Activated CD4-positive, alpha-beta T cell treated with anti-CD3 and anti-CD28 coated beads, Interleukin-2, amount 50 U/mL, for 24 hours (primary cell): ENCODE measurements at places on chromosomes 4 and X.
A peak's percentile ranks its signal among the peaks of the same experiment; 100 is the strongest.

DNA sequence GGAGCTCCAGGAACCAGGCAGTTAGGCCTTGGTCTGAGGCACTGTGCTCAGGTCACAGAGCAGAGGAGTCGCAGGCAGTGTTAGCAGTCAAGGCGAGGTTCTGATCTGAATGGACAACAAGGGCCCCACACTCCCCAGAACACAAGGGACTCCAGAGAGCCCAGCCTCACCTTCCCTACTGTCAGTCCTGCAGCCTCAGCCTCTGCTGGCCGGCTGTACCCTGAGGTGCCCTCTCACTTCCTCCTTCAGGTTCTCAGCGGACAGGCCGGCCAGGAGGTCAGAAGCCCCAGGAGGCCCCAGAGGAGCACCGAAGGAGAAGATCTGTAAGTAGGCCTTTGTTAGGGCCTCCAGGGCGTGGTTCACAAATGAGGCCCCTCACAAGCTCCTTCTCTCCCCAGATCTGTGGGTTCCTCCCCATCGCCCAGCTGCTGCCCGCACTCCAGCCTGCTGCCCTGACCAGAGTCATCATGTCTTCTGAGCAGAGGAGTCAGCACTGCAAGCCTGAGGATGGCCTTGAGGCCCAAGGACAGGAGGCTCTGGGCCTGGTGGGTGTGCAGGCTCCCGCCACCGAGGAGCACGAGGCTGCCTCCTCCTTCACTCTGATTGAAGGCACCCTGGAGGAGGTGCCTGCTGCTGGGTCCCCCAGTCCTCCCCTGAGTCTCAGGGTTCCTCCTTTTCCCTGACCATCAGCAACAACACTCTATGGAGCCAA lies 26.2 kb downstream of the MAGEA9 start:
- no peak for DNase-seq

DNA sequence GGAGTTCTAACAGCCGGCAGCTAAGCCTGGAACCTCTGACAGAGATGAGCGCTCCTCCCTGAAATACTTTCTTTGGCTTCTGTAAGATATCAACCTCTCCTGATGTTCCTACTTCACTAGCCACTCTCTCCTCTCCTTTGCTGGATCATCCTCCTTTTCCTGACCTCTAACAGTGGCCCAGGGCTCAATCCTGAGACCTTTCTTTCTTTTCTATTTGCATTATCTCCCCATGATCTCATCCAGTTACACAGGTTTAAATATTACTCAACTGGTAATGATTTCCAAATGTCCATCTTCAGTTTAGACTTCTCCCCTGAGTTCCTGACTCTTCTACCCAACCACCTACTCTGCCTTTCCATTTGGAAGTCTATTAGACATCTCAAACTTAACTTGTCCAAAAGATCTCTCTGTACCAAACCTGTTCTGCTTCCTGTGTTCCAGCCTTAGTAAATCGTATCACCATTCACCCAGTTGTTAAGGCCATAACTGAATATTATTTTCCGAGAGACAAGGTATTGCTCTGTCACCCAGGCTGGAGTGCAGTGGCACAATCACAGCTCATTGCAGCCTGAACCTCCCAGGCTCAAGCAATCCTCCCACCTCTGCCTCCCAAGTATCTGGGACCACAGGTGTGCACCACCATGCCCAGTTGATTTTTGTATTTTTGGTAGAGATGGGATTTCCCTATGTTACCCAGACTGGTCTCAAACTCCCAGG lies 41.1 kb downstream of the RFC1 start:
- no peak for DNase-seq

- no peak for DNase-seq
These were observed 119.6 kb downstream of the KLHL13 start for GRCh38 chrX:117996918-117997480.

DNA sequence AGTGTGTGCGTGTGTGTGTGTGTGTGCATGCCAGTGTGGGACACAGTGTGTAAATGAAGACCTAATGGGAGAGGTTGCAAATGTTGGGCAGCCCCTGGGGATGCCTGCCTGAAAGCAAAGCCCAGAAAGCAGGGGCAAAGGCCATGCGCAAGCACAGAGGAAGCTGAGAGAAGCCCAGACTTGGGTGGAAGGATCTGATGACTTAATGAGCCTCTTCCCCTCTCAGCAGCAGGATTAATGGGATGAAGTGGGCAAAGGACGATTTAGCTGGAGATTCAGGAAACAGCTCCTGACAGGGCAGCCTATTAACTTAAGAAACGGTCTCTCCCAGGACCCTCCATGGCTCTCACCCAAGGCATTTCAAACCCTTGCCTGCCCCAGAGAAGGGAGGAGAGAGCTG lies 107.3 kb downstream of the EFNB1 start:
- DNase-seq, result no peak

DNA sequence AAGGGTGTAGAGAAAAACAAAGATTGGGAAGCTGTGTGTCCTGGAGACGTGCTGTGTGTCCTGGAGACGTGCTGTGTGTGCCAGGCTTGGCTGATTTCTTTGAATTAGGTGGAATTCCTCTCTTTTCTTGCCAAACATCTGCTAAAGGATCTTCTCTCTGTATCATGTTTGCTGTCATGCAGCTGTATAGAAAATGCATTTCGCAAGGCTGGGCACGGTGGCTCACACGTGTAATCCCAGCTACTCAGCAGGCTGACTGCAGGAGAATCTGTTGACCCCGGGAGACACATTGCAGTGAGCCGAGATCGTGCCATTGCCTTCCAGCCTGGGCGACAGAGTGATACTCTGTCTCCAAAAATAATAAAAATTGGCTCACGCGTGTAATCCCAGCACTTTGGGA lies 187.0 kb downstream of the CRLF2 start:
- no peak for DNase-seq

DNA sequence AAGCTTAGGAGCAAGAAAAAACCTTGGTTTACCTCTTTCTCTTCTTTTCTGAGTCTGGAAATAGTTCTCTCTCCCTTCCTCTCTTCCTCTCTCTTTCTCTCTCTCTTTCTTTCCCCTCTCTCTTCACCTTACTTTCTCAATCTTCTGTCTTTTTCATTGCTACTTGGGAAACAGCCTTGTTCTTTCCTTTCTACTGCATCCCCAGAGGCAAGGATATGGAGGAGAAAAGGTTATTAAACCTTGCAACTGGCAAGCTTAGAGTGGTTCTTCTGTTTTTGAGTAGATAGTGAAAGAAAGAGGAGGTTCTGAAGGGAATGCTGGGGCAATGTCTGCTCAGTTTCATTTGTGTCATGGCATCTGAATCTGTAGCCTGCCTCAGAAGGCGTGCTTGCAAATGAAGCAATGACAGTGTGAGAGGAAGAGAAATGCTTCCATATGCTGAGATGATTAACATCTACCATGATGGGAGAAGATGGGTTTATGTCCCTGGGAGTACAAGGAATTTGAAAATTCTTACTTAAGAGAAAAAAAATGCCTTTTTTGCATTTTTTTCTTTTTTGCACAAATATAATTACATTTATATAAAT lies 190.6 kb downstream of the CEP135 start:
- no peak for DNase-seq

- DNase-seq, result peak; percentile 46
These were observed 41.5 kb downstream of the DTHD1 start for GRCh38 chr4:36322921-36323354.

- DNase-seq, result no peak
These were observed 1.8 kb downstream of the TLR1 start for GRCh38 chr4:38802561-38803355.

DNA sequence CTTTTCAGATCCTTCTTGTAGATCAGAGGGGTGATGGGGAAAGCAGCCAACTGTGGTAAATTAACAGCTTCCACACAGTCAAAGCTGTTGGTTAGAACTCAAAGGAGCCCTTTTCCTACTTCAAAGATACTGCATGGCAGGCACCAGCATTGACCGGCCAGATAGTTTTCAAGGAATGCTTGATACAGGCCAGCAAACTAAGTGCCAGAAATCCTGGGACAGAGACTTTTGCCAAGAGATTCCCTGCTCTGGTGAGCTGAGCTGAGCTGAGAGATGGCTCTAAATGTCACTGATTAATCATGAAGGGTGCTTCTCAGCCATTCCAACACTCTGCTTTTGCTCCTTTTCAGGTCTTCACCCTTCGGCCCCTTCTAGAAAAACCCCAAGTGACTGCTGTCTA lies 131.6 kb upstream of the MED14 start:
- DNase-seq, result no peak

DNA sequence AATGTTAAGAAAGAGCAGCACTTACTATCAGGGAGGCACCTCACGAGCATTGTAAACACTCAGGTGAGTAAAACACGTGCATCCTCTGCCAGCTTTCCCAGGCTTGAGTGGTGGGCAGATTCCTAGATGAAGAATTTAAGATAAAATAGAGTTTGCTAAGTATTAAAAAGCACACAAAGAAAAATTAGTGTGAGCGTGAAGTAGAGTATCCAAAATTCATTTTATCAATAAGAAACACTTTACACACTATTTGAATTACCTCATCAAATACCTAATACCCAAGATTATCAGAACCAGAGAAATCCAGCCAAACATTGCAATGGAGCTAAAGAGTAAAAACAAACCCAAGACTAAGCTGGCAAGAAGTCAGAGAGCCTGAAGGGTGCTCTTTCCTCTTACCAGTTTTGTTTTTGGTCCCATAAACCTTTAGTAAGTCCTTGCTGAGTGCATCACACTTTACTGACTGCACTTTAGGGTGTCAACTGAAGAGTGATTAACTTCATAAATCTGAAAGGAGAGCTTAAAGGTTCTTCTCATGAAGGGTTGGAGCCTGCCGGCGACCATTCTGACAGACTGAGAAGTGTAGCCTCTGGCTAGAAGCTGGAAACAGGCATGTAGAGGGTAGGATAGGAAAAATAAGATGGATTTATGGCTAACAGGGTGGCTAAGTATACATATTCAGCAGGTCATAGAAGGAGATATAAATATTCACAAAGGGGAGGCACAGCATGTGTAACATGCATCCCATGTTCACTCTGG lies 151.1 kb downstream of the SLC7A11 start:
- DNase-seq, result no peak

DNA sequence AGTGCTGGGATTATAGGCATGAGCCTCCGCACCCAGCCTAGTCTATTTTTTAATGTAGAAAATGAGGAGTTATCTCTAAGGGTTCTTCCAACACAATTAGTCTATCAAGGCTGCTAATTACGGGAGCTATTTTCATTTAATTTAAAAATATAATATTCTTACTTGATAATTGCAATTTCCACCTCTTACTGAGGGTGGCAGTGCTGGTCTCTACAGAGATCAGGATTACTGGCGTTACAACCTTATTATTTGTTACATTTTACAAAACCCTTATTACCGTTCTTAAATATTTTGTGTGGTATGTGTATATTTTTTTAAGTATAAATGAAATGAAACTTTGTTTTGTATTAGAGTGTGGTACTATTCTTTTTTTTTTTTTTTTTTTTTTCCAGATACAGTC lies 17.6 kb upstream of the GK start:
- DNase-seq, result no peak

DNA sequence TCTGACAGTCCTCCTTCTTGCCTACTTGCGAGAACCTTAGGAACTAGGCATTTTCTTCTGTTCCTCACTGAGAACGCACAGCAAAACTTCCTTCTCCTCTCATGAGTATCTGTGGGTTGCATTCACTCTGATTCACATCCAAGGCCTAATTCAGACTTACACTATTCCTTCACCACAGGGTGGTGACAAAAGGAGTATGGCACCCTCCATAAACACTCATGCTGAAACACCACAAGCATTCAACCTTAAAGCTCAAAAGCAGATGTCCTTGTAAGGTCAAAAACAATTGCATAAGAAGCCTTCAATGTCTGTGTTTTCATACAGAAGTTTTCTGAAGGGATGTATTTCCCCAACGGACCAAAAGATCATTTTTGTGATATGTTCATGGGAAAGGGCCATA lies 147.3 kb downstream of the CORIN start:
- DNase-seq, result no peak

GRCh38 chr4:38710053-38710452 lies 46.1 kb downstream of the KLF3 start:
- DNase-seq, result no peak

- no peak for DNase-seq
These were observed 84.4 kb downstream of the STOX2 start for GRCh38 chr4:183989461-183989860.

DNA sequence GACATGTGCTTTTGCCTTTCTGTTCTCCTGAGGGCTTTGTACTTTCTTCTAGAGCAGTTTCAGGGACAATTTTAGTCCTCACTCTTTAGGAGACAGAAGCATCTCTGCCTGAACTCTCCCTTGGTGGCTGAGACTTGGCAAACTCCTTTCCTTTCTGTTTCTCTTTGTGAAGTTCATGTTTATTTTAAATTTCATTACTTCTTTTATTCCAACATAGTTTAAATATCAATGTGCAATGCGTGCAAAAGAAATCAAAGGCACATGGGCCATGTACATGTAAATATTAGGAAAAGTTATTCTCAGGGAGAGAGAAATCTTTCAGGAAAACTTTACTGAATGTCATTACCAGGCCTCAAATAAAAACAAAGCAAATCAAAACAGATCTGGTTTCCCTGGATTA lies 177.6 kb downstream of the RNF150 start:
- DNase-seq, result no peak

- DNase-seq, result no peak
These were observed 22.2 kb upstream of the CXXC4 start for GRCh38 chr4:104516884-104517283.

DNA sequence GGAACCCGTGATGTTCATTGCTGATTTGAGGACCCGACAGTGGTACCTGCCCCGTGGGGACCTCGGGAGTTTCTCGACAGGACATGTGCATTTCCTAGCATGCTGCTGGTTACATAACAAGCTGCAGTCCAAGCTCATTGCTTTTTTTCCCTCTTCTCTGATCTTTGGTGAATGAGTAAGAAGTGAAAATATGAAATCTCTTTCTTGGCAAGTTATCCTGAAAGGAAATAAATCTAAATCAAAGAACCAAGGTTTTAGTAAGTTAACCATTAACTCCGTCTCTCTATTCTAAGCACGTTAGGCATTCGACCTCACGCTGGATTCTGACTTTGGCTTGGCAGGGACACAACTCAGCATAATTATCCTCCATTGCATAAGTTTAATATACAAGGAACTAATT lies 86.6 kb downstream of the STK32B start:
- no peak for DNase-seq

DNA sequence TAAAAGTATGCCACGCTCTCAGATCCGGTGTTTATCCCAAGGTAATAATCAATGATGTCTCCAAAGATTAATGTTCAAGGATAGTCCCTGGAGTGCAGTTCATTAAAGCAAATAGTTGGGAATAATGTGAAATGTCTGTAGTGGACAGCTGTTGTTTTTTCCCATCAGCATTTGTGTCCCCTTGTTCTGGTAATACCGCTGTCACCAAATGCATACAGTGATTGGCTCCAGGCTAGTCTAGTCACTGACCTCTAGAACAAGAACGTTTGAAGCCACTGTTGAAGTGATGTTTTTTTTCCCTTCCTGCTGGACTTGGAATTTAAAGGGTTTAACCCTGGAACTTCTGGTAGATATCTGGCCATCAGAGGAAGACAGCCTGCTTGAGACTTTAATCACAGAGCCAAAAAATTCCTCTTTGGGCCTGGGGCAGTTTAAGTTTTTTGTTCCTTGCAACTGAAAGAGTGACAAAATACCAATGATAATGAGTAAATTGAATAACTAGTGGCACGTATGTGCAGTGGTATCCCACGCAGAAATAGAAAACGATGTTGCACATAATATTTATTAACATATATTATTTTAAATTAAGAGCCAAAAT lies 30.6 kb downstream of the HSD17B11 start:
- no peak for DNase-seq
